Kidney epithelial cell (primary cell): ENCODE measurements at places on chromosomes 6 and 20.

DNA sequence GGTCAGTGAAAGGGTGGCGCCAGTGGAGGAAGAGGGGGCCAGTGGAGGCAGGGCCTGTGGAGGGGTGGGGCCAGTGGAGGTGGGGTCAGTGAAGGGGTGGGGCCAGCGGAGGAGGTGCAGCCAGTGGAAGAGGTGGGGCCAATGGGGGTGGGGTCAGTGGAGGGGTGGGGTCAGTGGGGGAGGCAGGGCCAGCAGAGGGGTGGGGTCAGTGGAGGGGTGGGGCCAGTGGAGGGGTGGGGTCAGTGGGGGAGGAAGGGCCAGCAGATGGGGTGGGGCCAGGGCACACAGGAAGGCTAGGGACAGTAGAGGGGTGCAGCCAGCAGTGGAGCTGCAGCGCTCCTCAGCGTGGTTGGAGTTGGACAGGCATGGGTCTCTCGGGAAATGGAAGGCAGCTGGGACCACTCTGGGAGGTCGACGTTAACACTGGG lies 18.7 kb downstream of the ADRM1 start:
- no peak for DNase-seq

GRCh38 chr6:137683916-137684315 lies 183.1 kb upstream of the TNFAIP3 start:
- no peak for DNase-seq

DNA sequence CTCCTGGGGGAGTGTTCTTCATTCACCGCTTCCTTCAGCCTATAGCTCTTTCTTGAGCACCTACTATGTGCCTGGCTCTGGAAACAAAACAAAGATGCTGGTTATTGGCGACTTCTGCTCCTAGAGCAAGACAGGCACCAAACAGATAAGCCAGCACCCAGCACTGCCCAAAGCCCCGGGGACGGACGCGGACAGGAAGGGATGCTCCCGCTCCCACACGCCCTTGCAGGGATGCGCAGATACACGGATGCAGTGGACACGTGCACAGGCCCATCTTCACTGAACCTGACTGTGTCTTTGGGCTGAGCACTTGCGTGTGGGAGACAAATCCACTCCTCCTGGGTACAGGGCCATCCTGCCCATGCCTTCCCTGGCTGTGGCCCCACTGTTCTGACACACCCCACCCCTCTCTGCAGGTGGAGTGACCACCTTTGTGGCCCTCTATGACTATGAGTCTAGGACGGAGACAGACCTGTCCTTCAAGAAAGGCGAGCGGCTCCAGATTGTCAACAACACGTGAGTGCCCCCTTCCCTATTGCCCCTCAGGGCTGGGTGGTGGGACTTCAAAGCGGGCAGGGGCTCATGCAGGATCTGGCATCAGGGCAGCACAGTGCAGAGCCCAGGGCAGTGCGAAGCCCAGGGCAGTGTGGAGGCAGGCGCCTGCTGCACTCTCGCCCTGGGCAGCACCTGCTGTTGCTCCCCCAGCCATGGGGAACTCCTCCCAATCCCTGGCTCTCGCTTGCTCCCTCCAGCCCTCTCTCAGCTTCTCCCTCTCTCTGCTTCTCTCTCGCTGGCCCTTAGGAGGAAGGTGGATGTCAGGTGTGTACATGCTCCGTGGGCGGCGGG lies 39.9 kb downstream of the SRC start:
- no peak for DNase-seq

DNA sequence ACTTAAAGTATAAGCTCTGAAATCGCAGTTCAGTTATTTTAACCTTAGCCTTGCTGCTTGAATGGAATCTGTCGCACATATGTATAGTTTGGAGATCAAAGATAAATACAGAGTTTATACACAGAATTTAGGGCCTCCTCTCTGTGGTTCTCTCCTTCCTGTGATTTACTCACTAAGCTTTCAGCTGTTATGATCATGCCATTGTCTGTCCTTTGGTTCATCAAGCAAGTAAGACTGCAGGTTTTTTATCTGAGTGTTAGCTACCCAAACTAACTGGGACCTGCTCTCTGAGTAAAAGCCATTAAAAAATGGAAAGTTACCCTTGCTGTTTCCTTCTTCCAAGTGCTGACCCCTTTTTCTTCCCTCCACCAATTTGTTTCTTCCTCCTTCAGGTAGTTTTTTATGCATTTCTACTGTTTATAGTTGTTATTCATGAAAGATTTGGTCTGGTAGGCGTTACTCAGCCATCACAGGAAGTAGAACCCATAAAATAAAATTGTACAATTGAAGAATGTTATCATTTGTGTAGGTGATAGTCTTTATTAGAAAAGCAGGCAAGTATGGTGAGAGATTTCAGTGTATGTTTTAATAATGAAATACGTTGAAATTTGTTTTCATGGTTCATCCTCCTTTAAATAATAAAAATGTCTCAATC lies 33.7 kb upstream of the SUMO4 start:
- no peak for DNase-seq

DNA sequence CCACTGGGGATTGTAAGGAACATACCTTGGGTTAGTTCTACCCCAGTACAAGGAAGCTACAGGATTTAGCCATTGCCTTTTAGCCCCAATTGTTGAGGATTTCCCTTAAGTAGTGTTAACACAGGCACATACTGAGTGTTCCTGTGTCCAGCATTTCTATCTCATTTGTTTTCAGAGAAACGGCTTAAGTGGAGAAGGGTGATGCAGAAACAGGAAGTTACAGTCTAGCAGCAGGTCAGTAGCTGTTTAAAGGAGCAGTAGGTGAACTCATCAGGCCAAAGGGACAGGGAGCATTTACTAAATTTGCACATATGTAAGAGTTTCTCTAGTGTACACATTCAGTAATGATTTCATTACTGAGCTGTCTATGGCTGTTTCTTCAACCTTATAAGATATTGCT lies 644.2 kb upstream of the GJE1 start:
- DNase-seq: no peak

- DNase-seq: no peak
Observed at GRCh38 chr20:17430125-17430950, 100.8 kb downstream of the BFSP1 start.

DNA sequence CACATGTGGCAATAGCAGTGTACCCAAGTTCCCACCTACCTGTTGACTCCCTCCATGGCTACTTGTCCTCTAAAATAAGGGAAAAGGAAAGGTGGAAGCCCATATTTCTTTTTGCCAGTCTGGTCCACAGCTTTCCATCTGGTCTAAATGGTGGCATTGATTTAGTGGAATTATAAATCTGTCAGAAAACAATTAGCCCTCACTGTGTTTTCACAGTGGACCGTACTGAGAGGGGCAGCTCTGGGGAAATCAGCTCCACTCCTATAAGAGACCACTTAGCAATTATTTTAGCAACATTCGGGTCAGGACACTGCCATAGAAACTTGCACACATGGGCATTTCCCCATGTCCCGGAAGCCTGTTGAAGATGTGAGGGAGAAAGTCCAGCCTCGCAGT lies 653.4 kb upstream of the MARCKS start:
- DNase-seq: no peak

DNA sequence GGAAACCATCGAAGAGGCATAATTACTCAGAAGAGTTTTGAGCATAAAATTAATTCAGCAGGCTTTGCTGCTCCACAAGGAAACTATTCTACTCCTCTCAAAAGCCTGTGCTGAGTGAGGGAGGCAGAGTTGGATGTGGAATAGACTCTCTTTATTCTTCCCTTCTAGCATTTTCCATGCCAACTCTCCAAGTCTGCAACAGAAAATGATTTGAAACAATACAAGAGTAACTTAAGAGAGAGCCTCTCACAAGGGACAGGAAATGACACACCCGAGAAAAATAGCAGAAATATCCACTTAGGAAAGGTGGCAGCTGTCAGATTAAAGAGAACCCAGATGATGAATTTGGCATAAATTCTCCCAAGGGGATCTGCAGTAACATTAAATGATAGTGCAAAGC lies 26.3 kb upstream of the LAMP5 start:
- DNase-seq: no peak

- no peak for DNase-seq
Observed at GRCh38 chr6:138485586-138486248, 13.6 kb downstream of the NHSL1 start.

GRCh38 chr20:49664612-49665313 lies 48.9 kb downstream of the B4GALT5 start:
- DNase-seq: no peak

- peak; percentile 16 for DNase-seq
Observed at GRCh38 chr20:14434384-14435136, 97.1 kb upstream of the FLRT3 start.

DNA sequence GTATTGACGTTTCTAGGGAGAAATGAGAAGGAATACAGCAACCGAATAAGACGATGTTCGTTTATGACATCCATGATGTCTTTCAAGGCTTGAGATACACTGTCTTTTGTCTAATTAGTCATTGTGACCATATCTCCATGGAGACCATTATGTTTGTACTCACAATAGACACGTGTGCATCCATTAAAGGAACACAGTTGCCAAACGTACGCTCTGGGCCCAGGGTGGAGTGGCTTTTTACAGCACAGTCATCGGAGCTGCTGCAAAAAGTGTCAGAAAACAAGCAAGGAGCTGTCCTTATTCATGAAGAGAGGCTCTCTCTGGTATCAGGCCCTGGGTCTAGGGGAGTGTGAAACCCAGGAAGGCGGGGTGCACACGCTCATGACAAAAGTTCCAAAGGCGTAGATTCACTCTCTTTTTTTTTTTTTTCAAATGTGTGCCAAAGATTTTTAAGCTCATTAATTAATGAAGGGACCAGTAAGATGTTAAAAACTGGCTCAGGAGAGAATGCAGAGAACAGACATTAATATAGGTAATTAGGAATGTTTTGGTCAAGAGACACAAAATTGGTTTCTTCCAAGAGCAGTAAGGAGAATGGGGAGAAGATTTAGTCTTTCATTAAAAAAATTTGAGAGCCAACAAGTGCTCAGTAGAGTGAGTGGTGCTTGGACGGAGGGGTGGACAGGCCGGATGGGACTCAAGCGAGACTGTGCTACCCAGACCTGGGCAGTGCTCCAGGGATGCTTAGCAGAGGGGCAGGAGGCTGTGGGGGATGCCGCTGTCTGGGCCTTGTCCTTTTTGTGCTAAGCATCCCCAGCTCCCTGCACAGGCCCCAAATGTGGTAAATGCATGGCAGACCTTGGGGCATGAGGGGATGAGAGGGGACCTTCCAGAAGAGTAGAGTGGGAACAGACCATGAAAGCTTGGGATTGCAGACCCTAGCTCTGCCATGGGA lies 34.9 kb upstream of the GTSF1L start:
- no peak for DNase-seq

DNA sequence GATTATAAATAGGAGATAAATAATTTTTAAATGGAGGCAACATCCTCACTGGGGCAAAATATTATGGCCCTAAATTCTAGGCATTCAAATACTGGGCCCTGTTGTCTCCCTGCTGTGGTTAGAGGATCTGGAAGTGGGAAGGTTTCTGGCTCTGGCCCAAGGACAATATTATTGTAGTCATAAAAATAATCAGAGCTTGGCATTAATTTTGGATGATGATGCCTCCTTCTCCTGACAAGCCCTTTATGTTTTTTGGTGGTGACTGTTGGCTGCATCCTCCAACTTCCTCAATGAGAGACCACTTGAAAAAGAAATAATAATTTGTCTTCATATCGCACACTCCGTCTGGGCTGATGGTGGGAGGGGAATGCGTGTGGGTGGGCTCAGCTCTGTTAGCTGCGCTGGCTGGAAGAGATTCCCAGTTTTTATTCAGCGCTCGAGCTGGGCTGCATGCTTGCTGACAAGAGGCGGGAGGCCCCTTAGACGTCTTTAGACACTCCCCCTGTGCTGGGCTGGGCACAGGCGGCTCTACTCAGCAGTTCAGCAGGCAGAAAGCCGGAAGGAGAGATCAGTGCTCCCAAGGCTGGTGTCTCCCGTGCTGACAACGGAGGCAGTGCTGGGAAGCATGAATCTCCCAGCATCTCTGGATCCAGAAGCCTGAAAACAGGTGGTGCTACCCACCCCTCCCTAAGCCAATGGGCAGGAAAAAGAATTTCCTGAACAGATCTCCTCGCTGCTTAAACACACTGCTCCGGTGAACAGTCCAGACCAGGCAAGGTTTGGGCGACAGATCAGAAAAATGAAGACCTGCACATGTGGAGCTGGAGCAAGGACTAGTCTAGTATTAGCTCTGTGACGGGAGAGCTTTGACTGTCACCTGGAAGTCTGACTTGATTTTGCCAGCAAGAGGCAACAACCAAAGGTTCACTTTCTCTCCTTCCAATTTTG lies 97.7 kb downstream of the SYCP2 start:
- DNase-seq: peak; percentile 9

DNA sequence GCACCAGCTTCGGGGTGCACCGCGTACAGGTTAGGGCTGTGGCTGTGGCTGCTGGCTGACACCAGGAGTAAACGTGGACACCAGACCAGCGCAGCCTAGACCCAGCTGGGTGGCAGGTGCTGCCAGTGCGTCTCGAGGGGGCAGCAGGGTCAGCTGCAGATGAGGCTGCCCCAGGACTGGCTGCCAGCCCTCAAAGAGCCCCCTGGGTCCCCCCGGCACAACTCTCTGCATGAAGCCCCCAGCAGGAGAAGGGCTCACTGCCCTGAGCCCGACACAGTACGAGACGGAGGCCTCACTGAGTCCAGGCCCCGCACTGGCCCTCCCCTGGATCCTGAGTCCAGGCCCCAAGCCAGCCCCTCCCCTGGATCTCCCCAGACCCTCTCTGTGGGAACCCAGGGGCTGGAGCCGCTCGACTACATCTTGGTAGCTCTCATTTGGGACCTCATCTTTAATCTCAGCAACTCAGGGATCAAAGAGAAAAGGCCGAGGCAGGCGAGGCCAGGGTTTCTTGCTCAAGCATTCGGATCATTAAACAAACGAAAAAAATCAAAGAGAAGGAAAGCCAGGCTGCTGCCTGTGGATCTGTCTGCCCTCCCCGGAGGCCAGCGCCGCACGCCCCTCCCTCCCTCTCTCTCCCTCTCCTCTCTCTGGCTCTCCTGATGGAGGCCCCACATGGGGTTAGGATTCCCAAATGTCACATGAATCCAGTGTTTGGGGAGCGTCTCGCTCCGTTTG lies 7.0 kb upstream of the NKAIN4 start:
- no peak for DNase-seq

DNA sequence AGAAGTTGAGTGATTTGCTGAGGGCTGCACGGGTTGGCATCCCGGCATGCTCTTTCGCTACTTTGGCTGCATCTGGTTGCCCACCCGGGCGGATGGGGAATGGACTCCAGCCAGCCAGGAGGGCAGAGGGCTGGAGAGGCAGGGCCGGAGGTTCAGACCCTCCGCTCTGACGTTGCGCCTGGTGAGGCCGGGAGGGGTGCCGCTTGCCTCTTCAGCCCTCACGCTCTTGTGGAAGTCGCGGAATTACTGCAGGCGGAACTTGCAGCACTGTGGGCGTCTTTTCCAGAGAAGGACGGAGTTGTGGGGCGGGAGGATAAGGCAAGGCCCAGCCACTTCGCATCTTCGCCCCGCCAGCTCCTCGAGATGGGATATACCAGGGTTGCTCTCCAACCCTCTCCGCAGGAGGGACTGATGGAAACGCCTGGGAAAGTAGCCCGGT lies 656 bp downstream of the RTEL1 start:
- DNase-seq: no peak

GRCh38 chr20:38243709-38244020 lies 16.9 kb downstream of the KIAA1755 start:
- DNase-seq: no peak
